ENCODE measurements at places on chromosomes 1 and 21.
A peak's percentile ranks its signal among the peaks of the same experiment; 100 is the strongest.

DNA sequence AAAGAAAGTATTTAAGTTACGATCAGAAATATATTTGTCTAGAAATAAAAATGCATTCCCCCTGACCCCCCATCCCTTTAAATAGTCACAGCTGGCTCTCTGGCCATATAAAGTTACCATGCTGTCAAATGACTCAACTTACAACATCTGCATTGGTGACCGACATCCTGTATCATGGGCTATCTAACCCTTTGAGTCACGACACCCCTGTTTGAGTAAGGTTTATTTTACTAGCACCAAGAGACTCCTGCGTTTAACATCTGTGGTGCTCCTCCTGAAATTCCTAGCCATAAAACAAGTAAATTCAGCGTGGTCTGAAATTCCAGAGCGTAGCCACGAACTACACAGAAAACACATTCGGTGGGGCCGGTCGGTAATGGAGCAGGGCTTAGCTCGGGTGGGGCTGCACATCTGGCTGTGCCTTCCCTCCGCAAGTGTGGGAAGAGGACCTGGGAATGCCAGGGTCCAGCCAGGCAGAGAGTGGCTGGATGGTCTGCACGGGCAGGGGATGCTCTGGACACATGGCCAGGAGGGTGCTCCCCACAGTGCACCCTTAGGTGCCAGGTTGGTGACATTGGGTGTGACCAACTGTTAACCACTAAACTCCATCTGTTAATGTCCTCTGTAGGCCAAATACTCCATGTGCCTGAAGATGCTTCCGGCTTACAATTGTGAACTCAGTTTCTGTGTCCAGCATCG lies 53.0 kb upstream of the CLDN14 start:
- H3K27ac ChIP-seq = no peak overlapping the region
- H3K4me3 ChIP-seq = no peak overlapping the region
- no peak for DNase-seq
- no peaks in the 10 kb centered on the region for H3K4me1 ChIP-seq
- H3K27me3 ChIP-seq = peaks cover 9% of the 10 kb centered on the region

DNA sequence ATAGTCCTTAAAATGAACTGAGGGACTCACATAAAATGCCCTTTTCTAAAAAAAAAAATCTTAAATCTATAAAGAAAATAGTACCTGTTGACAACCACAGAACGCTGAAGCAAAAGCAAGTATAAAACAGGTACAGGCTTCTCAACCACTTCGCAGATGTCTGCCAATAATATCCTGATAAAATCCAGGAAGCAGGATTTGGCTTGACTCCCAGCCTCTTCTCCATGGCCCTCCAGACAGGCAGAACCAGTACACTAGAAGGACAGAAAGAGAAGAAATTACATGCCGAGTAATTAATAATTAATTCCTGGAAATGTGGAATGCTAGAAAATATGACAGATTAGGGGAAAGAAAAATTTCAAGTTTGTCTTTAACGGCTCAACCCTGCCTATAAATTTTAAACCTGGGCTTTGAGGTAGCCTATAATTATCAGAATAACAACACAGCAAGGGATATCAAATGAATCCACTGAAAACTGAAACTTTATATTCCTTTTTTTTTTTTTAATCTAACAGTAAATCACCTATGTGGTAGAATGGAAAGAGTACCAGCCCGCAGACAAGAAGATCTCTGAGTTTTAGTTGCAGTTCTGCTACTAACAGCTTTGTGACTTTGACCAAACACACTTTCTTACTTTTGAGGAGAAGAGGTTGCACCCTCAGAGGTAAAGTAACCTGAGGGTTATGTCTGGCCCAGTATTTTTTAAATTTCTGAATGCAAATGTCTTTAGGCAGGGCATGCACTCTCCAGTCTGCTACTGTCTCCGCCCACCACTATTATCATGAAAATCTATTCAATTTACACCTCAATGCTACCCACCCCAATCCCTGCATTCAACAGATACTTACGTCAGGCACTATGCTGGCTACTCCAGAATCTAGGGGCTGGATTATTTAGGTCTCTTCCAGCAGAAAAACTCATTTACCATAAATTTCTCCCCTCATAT lies 2.7 kb downstream of the KIAA0319L start:
- H3K36me3 ChIP-seq = no peaks in the 10 kb centered on the region
- peak; percentile 33 for DNase-seq
- H3K27me3 ChIP-seq = no peaks in the 10 kb centered on the region
- no peak overlapping the region for H3K4me3 ChIP-seq
- H3K4me1 ChIP-seq = peaks cover 28% of the 10 kb centered on the region

DNA sequence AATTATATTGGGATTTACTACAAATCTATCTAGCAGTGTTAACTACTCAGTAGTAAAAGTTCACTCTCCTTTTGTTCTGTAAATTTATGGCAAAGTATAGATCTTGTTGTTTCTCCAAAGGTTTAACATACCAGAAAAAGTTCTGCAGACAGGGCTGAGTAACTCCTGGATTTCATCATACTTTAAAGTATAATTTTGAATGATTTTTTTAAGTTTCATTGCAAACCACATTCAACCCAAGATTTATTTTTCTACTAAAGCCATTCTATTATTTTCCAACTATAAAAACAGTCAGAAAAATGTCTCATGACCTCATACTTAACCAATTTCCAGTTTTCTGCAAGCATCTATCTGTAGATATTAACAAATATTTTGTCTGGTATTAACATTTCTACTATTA lies 585.8 kb upstream of the ZRANB2 start:
- no peaks in the 10 kb centered on the region for H3K36me3 ChIP-seq
- H3K27ac ChIP-seq = no peak overlapping the region
- DNase-seq = no peak
- no peak overlapping the region for H3K4me3 ChIP-seq
- no peaks in the 10 kb centered on the region for H3K27me3 ChIP-seq

- no peak overlapping the region for H3K27ac ChIP-seq
- no peaks in the 10 kb centered on the region for H3K36me3 ChIP-seq
- no peaks in the 10 kb centered on the region for H3K4me1 ChIP-seq
- no peaks in the 10 kb centered on the region for H3K27me3 ChIP-seq
These were observed 115.5 kb upstream of the NCAM2 start for GRCh38 chr21:20882462-20883407.

GRCh38 chr1:150282558-150282958 lies 204 bp downstream of the CIART start:
- peak; percentile 86 for DNase-seq
- peak overlapping the region; percentile 97 for H3K27ac ChIP-seq
- no peaks in the 10 kb centered on the region for H3K27me3 ChIP-seq

GRCh38 chr1:162376691-162377090 lies at the start of gene SPATA46:
TSS of gene SPATA46 (minus strand) at chr1:162376854. CDS start at chr1:162376790, 64 bp downstream.
- no peaks in the 10 kb centered on the region for H3K36me3 ChIP-seq
- H3K27ac ChIP-seq = no peak within 1 kb of the TSS
- no peaks in the 10 kb centered on the region for H3K4me1 ChIP-seq
- no peak for DNase-seq

GRCh38 chr21:46067505-46068201 lies 30.3 kb upstream of the COL6A2 start:
- no peaks in the 10 kb centered on the region for H3K27me3 ChIP-seq
- H3K4me1 ChIP-seq = no peaks in the 10 kb centered on the region
- H3K27ac ChIP-seq = no peak overlapping the region
- H3K36me3 ChIP-seq = no peaks in the 10 kb centered on the region
- H3K4me3 ChIP-seq = no peak overlapping the region
- DNase-seq = peak; percentile 39

DNA sequence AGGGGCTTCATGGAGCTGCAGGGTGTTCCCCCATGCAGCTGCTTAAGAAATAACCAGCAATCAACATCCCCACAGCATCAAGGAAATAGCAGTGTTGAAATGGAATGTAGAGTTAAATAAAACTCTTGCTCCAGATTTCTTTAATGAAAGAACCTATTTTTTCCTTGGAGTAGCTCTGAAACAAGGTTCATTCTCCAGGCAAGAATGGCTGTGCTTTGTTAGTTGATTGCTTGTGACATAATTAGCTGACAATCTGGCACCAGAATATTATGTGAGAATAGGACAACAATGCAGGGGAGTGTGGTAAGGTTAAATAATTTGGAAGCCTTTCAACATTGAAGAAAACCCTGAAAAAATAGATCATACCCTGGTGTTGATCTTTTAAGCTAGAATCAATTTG lies 254.2 kb upstream of the RRP15 start:
- H3K4me3 ChIP-seq = no peak overlapping the region
- H3K27me3 ChIP-seq = no peaks in the 10 kb centered on the region
- no peak overlapping the region for H3K27ac ChIP-seq
- no peaks in the 10 kb centered on the region for H3K36me3 ChIP-seq
- no peaks in the 10 kb centered on the region for H3K4me1 ChIP-seq

- H3K4me1 ChIP-seq = no peaks in the 10 kb centered on the region
- DNase-seq = no peak
- H3K4me3 ChIP-seq = no peak overlapping the region
- H3K27ac ChIP-seq = no peak overlapping the region
- H3K27me3 ChIP-seq = peaks cover 11% of the 10 kb centered on the region
These were observed 186.6 kb downstream of the GRIK3 start for GRCh38 chr1:36847761-36848160.

- peaks cover 14% of the 10 kb centered on the region for H3K4me1 ChIP-seq
- DNase-seq = no peak
- no peak overlapping the region for H3K4me3 ChIP-seq
- H3K27ac ChIP-seq = no peak overlapping the region
- no peaks in the 10 kb centered on the region for H3K36me3 ChIP-seq
These were observed 4.8 kb downstream of the ACP6 start for GRCh38 chr1:147665521-147665920.

DNA sequence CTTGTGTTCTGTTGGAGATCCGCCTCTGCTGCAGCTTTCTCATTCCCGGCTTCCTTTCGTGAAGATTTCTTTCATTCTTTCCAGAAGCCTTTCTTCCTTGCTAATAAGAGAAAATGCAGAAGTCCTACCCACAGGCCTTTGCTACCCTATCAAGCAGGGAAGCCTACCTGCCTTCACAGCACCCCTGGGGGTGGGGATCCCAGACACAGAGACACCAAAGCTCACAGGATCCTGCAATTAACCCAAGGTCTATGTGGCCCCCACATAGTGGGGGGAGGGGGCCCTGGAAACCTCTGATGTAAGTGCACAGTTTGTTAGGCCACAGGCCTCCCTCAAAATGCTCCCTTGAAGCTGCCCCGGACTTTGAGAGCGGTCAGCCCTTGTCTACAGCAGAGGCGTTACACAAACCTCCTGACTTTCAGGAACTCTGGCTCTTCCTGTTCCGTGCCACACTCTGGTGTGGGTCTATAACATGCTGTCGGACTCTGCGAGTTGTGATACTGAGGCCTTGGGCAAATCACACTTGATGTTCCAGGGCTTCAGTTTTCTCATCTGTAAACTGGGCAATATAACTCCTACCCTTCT lies 31.2 kb downstream of the NKAIN1 start:
- no peaks in the 10 kb centered on the region for H3K27me3 ChIP-seq
- DNase-seq = no peak
- H3K27ac ChIP-seq = no peak overlapping the region
- no peaks in the 10 kb centered on the region for H3K36me3 ChIP-seq

DNA sequence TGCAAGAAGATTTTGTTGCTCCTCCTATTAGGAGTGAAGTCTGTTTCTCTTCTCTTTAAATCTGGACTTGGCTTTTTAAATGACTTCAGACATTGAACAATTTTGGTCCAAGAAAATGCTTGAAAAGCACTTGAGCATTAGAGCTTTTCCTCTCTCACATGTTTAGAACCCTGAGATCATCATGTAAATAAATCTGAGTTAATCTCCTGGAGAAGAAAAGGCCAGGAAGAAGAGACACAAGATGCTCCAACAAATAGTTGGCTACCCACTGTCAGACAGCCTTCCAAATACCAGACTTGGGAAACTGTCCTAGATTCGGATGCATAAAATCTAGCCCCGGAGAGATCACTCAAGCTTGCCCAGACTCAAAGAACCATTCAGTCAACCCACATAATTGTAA lies 1353.1 kb upstream of the ADGRL4 start:
- no peak for DNase-seq
- H3K4me1 ChIP-seq = no peaks in the 10 kb centered on the region
- no peak overlapping the region for H3K27ac ChIP-seq
- no peaks in the 10 kb centered on the region for H3K27me3 ChIP-seq
- H3K36me3 ChIP-seq = no peaks in the 10 kb centered on the region
- no peak overlapping the region for H3K4me3 ChIP-seq

GRCh38 chr1:37468037-37468436 lies 6.3 kb upstream of the ZC3H12A start:
- peaks cover 34% of the 10 kb centered on the region for H3K4me1 ChIP-seq
- no peaks in the 10 kb centered on the region for H3K36me3 ChIP-seq
- no peak overlapping the region for H3K4me3 ChIP-seq
- DNase-seq = no peak

DNA sequence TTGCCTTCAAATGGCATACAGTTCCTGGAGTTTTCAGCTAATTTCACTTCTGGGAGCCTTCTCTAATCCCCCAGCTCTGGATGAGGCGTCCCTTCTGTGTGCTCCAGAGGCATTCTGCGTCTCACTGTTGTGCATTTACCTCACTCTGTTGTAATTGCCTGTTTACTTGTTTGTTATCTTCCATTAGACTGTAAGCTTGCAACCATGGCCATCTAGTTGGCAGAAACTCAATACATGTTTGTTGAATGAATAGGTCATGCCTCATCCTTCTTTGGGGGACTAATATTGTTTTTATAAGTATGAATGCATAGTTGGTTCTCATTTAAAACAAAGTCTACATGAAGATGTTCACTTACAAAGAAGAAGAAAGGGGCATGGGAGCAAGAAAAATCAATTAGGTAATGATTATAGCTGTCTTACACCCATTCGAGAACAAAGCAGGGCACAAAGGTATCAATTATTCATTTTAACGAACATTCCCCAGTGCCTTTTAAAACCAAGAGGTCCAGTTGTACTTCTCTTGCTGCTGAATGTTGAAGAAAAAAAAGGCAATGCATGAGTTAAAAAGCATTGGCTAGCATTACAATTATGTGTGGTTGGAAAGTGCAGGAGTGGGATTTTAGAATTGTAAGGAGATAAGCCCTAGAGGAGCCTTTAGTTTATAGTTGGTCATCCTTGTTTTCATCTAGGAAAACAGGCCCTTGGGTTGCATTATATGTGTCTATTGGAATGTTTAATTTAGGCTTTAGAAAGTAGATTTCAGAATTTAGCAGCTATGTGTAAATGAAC lies 6.0 kb downstream of the RGL1 start:
- H3K4me1 ChIP-seq = peaks cover 36% of the 10 kb centered on the region
- no peak overlapping the region for H3K27ac ChIP-seq
- no peak overlapping the region for H3K4me3 ChIP-seq

- no peaks in the 10 kb centered on the region for H3K27me3 ChIP-seq
- no peak overlapping the region for H3K4me3 ChIP-seq
- H3K27ac ChIP-seq = no peak overlapping the region
- peak; percentile 43 for DNase-seq
- no peaks in the 10 kb centered on the region for H3K36me3 ChIP-seq
- H3K4me1 ChIP-seq = no peaks in the 10 kb centered on the region
These were observed 9.9 kb upstream of the COG2 start for GRCh38 chr1:230632273-230632873.

- H3K4me3 ChIP-seq = no peak overlapping the region
- H3K36me3 ChIP-seq = no peaks in the 10 kb centered on the region
- H3K27me3 ChIP-seq = no peaks in the 10 kb centered on the region
- no peak for DNase-seq
- H3K4me1 ChIP-seq = peaks cover 17% of the 10 kb centered on the region
- peak overlapping the region; percentile 52 for H3K27ac ChIP-seq
These were observed 35.5 kb upstream of the HHAT start for GRCh38 chr1:210293171-210293607.
